Activated naive CD4-positive, alpha-beta T cell treated with anti-CD3 and anti-CD28 coated beads for 36 hours (primary cell): ENCODE measurements at places on chromosomes 12 and 14.

DNA sequence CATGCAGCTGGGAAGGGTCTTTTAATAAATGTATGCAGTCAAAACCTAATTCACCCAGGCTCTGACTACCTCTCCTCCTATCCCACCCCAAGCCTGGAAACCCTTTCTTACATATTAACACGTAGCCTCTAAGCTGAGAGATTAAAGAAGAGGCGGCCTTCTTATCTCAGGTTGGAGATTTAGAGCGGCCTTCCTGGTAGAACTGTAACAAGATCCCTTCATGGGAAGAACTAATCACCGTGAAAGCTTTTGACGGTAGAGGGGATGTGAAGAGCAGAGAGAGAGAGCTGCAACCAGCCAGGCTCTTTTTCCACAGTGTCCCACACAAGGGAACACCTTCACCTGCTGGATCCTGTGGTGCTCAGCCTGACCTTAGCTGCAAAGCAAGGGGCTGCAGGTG is 367.4 kb downstream of the MED13L start:
- no peak for DNase-seq

DNA sequence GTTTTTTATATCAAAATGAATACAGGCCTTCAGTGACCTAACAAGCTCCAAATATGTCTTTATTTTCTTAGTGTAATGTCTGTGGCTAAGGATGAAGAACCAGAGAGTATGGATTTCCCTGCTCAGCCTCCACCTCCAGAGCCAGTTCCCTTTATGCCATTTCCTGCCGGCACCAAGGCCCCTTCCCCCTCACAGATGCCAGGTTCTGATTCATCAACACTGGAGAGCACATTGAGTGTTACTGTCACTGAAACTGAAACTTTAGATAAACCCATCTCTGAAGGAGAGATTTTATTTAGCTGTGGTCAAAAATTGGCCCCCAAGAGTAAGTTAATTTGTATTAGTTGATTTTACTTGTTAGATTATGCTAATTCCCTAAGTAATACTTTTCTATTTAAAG is 61.0 kb downstream of the KIAA0586 start:
- peak; percentile 14 for DNase-seq

DNA sequence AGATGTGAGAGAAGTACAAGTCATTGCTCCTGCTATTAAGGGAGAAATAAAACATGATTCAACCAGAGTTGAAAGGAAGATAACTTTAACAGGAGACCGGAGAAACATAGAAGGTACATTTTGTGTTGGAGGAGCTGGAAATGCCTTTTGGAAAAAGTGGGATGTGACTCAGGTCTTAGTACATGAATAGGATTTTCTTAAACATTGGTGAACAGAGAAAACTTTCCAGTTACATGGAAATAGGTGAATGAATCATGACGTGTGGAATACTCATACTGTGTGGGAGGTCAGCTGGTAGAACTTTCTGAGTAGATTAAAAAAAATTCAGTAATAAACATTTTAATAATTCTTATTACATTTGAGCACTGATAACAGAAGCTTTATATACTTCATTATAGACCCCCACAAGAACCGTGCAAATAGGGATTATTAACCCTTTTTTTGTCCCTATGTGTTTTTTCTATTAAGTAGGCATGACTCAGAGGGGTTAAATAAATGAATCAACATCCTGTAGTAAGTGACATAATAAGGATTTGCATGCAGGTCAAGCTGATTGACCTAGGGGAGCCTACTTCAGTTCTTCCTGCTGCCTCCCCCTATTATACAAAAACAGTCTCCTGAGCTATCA is 710.5 kb downstream of the NOVA1 start:
- DNase-seq, result no peak

DNA sequence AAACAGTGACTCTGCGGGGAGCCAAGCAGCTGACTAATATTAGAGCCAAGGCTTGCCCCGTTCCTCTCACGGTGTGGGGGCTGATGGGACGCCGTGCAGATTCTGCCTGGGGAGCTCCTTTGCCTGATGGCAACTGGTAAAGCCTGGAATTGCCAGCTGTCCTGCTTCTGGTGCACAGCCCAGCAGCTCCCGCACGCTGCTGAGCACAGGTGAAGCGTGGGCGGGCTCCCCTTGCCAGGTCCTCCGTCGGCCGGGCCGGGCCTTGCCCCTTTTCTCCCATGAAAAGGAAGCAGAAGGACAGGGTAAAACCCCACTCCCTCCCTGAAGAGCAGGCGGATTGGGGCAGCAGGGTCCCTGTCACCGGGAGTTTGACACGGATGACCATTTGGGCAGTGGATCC is 79.0 kb downstream of the WDR20 start:
- DNase-seq, result no peak

DNA sequence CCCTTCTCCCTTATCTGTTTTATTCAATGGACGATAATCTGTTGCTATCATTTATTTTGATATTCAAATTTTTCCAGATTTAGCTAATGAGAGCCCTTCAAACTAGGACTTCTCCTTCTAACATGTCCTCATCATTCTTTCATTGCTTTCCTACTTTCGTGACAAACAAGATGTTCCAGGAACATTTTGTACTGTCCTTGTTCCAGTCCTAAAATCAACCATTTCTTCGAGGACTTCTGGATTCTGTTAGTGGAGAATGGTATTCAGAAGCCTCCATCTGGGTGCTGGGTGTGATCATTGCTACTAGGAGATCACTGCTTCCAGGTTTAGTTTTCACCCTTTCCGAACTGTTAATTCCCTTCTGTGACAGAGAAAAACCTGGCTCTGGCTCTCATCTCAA is 29.5 kb upstream of the FBXO34 start:
- no peak for DNase-seq

- no peak for DNase-seq
Observed at GRCh38 chr12:101942250-101942605, 64.8 kb downstream of the DRAM1 start.

DNA sequence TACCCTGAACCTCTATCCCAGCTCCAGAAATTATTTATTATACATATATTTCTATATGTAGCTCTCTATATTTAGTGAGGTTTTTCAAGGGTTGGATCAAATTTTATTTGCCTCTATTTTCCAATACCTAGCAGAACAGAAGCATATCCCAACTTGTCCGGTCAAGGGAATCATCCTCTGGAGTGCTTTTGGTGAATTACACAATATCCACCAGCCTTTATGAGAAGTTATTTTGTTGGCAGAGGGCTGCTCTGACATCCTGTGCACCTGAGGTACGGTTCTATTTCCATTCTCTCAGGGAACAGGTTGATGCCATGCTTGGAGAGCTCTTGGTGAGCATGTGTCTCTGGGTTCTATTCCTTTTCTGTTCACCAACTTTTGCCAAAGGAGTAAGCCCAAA is 1056.4 kb downstream of the GALC start:
- DNase-seq, result no peak

DNA sequence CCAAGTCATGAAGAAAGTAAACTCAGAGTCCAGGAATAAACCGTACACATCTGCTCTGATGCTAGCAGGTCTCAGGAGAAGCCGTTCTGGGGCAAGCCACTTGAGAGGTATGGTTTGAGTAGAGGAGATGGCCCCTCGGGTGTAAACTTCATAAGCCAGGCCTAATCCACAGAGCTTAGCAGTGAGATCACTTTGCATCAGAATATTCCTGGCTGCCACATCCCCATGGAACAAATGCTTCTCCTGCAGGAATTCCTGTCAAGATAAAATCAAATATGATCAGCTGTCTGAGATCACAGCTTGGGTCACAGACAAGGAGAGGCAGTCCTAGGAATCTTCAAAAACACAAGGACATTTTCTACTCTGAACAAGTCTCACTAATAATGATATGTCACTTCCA is 11.2 kb upstream of the MAGOHB start:
- no peak for DNase-seq

- DNase-seq, result peak; percentile 71
Observed at GRCh38 chr14:77302926-77303325, 17.8 kb downstream of the POMT2 start.

GRCh38 chr14:55099756-55100155 is 29.3 kb upstream of the LGALS3 start:
- DNase-seq, result no peak

DNA sequence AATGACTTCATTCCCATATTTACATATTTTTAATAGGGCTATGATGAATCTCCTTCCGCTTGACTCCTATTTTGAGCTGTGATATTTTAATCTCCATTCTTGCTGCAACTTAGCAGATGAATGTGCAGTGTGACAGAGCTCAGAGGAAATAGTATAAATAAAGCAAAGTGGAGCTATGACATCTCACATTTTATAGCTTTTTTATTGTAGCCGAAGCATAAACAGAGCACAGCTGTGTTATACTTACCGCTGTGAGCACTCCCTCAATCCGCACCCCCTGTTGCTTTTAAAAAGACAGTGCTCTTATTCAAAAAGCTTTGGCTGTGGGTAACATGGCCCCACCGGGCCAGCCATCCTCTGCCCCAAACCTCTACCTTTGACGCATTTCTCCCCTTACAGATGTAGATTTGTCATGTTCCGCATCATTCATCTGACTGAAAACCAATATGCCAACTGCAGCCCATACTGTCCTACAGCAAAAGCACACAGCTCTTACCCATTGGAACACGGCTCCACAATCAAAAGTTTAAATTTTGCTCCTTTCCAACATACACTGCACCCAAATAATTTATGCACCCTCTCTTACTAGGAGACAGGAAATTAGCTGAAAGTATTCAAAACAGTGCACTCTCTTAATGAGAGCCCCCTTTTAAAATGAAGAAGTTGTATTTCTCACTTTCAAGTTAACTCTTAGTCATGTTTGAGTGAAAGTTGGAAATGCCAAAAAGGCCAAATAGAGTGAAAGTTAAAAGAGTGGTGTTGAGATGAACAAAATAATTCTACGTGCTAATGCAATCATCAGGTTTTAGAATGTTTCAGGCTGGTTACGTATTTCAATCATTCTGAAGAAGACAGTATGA is 429.3 kb upstream of the SOX5 start:
- DNase-seq, result no peak

- DNase-seq, result peak; percentile 52
Observed at GRCh38 chr14:28608851-28609828, 157.4 kb upstream of the FOXG1 start.

DNA sequence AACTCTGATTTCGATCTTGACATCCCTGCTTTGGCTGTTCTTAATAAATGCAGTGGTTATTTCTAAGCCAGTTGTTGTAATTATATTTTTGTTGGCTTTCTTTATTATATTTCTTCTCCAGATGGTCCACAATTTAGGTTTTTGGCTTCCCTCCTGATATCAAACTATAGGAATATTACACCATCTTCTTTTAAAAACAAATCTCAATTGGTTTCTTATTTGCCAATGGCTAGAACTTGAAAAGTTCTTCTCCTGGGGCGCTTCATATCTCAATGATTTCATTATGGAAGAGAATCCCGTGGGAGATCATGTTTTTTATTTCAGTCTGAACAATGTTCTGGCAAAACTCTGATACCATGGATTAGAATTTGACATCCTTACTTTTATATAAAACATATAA is 292.3 kb downstream of the FLRT2 start:
- no peak for DNase-seq

- DNase-seq, result no peak
Observed at GRCh38 chr12:47843226-47843980, 23.7 kb upstream of the HDAC7 start.

- DNase-seq, result no peak
Observed at GRCh38 chr12:2664721-2665577, 129.8 kb upstream of the FKBP4 start.

GRCh38 chr12:47223031-47223847 is 143.5 kb upstream of the AMIGO2 start:
- no peak for DNase-seq

GRCh38 chr14:98177551-98177950 is 1094.4 kb downstream of the BCL11B start:
- peak; percentile 95 for DNase-seq

GRCh38 chr12:110932046-110932445 is 11.7 kb upstream of the MYL2 start:
- peak; percentile 42 for DNase-seq

GRCh38 chr14:42792166-42792565 is 1185.5 kb downstream of the LRFN5 start:
- DNase-seq, result no peak

- no peak for DNase-seq
Observed at GRCh38 chr12:66503746-66504145, 175.1 kb downstream of the GRIP1 start.

DNA sequence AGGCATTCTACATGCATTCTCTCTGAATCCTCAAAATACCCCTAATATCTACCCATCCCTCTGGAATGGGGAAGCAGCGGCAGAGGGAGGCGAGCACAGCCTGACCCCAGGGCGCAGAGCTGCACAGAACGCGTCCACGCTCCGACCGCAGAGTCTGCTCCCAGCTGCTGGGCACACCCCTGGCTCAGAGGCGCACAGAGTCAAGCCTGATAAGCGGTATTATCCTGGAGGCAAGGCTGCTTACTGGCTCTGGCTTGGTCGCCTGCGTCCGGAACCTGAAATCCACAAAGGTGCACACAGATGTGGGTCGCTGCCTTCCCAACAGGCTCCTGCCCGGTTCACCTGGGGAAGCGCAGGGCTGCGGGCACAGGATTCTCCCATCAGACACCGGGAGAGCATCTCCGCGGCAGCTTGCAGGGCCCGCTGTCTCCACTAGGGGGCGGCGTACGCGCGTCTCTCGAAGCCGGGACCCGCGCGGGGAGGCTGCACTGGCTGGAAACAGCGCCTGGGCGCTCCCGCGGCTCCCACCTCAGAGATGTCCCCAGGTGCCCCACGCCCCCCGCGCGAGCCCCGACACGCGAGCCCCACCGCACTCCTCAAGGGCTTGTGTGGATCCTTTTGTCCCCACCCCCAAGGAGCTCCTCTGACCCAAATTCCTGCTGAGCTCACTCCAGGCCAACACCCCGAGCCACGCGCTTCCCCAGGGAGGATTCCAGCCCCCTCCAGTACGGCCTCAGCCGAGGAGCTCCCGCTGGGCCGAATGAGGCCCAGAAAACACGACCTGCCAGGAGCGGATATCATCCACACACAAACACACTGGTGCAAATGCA is 120.1 kb upstream of the FZD10 start:
- peak; percentile 77 for DNase-seq

DNA sequence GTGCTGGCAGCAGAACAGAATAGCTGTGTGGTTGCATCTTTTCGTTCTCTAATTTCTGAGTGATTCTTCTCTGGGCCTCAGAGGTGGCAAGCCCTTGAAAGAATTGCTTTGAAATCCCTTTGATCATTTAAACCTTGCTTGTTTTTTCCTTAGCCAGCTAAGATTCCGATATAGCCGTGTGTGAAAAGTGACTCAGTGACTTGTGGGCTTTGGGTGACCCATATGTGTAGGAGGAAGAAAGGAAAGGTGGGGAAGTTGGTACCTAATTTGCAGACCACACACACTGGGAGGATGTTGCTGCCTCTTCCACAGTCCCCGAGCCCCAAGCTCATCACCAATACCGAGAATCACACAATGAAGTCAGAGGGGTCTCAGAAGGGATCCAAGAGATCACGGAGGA is 18.8 kb downstream of the SLC24A4 start:
- peak; percentile 67 for DNase-seq

DNA sequence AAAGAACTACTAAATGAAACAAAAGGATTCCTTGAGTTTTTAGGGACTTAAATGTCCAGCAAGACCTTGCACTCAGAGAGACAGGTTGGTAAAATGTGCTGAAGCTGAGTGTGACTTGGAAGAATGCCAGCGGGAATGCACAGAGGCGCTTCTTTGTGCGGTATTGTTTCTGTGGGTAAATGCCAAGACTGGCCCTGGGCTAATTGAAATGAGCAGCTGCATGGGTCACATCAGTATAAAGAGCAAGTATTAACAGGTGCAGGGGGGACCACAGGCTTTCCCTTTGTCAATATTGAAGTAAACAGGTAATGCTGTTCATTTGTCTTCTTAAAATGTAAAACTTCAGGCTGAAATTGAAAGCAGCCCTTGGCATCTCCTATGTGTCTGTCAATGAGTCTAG is 74.3 kb downstream of the LMO3 start:
- DNase-seq, result no peak
